PC-3 (cell line): ENCODE measurements at places on chromosomes 7 and 10. TPM values are rescaled to one million over a fixed set of nuclear protein-coding genes. Genes with fewer than 3 reads are reported as not detected.

- no peaks in the 10 kb centered on the region for H3K27me3 ChIP-seq
- 0 out of 2 replicates have a peak, but pooled peaks cover 9% of the 10 kb centered on the region for H3K4me1 ChIP-seq
- no peaks in the 10 kb centered on the region for H3K36me3 ChIP-seq
- DNase-seq = no peak
Observed at GRCh38 chr7:150383710-150384397, 4.7 kb downstream of the ZNF775 start.

- DNase-seq = no peak
- H3K4me3 ChIP-seq = no peak overlapping the region
- no peak overlapping the region for H3K27ac ChIP-seq
- peaks cover 22% of the 10 kb centered on the region for H3K27me3 ChIP-seq
- no peaks in the 10 kb centered on the region for H3K36me3 ChIP-seq
Observed at GRCh38 chr7:101060992-101061391, 24.3 kb upstream of the TRIM56 start.

DNA sequence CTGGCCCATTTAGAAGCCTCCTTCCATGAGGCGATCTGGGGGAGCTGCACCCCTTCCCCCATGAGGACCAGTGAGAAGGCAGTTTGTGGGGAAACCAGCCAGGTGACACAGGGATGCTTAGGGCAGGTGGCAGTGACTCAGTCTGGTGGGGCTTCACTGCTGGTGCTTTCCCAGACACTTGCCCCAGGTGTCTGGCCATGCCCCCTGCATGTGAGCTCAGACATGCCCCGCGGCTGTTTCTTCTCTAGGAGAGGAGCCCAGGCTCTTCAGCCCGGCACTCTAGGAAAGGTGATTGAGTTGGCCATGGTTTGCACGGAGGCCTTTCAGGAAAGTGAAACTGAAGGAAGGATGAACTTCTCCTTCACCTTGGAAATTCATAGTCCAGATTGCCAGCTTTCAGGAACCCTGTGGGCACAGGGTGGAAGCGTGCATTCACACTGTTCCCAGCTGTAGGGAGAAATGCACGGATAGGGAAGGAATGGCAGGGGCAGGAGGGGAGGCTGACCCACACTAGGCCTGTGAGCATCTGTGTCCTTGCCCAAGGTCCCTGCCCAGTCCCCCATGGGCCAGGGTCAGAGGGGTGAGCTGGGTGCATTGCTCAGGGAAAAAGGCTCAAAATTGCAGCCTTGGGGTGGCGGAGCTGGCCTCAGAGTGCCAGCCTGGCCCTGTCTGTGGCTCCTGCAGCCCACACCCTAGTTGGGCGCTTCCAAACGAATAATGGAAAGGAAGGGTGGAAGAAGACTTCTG is 359.1 kb downstream of the GLRX3 start:
- no peaks in the 10 kb centered on the region for H3K27me3 ChIP-seq
- H3K4me1 ChIP-seq = no peaks in the 10 kb centered on the region
- H3K4me3 ChIP-seq = no peak overlapping the region
- no peak for DNase-seq
- no peak overlapping the region for H3K27ac ChIP-seq

DNA sequence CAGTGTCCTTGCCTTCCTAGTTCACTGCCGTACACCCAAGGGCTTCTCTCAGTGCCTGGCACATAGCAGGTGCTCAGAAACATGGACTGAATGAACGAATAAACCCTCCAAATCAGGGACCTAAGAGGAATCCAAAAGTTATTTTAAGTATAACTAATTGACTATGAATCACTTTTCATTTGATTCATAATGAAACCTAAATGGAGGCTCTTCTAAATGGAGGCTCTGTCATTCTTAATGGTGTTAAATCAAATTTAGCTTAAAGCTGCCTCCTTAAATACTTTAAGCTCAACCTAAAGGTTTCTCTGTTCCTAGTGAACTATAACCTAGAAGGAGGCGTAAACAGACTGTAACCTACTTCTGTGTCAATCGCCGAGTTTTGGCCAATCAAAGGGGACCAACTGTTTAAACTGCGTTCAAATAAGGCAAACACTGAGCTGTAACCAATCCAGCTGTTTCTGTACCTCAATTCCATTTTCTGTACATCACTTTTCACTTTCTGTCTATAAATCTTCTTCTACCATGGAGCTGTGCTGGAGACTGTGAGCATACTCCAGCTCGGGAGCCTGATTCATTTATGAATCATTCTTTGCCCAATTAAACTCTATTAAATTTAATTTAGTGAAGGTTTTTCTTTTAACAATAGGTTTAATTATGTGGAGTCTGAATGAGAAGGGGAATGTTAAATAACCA is 11.0 kb downstream of the PYROXD2 start:
- no peaks in the 10 kb centered on the region for H3K27me3 ChIP-seq
- H3K4me3 ChIP-seq = peak overlapping the region; percentile 50
- peak overlapping the region; percentile 97 for H3K27ac ChIP-seq
- H3K36me3 ChIP-seq = no peaks in the 10 kb centered on the region
- peak; percentile 70 for DNase-seq

Gene CCL26
- total RNA-seq = 7.1 and 8.2 TPM in 2 replicates

DNA sequence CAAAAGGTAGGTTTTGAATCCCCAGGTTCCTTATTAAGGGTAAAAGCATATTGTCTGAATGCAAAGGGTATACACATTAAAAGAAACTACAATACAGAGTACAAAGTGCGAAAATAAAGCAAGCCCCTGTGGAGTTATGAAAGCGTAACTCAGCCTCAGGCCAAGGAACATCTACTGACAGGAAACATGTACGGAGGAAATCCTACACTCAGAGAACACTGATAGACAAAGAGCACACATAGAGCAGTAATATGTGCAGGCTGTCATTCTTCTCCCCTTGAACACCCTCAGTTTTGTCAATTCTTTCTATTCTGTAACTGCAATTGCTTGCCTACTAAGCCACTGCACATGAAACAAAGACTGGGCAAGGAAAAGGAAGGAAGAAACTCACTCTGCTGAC is 150.2 kb downstream of the DGKB start:
- H3K27me3 ChIP-seq = no peaks in the 10 kb centered on the region
- peaks cover 34% of the 10 kb centered on the region for H3K4me1 ChIP-seq
- no peak overlapping the region for H3K4me3 ChIP-seq
- no peak overlapping the region for H3K27ac ChIP-seq

Gene CLRN3
- not detected in 2 replicates for total RNA-seq

DNA sequence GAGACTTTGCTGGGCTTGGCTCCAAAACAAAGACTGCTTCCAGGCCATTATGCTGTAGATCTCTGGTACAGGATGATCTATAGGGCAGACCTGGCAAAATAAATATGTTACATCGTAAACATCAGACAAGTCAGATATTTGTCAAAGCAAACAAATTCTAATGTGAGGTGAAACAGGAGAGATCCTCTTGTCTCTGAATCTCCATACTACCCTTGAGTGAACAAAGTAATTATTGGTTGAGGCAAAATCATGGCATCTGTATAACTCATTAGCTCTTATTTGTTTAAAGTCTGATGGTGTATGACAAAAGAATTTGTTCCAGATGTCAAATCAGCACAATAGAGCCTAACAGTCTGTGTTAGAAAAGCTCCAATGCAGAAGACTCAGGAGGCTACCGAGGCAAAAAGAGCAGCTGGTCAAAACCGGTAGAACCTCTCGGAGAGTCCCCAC is 1291.5 kb downstream of the TYW1 start:
- no peaks in the 10 kb centered on the region for H3K4me1 ChIP-seq
- no peaks in the 10 kb centered on the region for H3K36me3 ChIP-seq
- DNase-seq = no peak
- H3K27ac ChIP-seq = no peak overlapping the region
- no peaks in the 10 kb centered on the region for H3K27me3 ChIP-seq
- no peak overlapping the region for H3K4me3 ChIP-seq

DNA sequence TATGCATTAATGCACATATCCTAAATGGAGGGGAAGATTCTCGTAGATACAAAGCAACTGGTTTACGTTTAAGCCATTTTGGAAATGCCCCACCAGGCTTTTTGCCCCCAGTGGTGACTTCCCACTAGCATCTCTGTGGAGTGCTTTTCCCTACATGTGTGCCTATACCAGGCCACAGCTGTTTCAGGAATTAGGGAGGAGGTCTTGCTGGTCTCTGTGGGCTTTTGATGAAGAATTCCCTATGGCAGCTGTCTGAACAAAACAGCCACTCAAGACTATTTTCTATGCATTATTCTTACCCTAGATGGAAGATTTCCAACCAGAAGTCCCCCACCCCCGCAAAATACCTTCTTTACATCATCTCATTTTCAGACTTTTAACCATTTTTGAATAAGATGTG is 52.0 kb upstream of the NMT2 start:
- no peak overlapping the region for H3K4me3 ChIP-seq
- H3K4me1 ChIP-seq = no peaks in the 10 kb centered on the region
- H3K27ac ChIP-seq = no peak overlapping the region
- H3K36me3 ChIP-seq = no peaks in the 10 kb centered on the region

GRCh38 chr7:150923196-150923595 is 54.9 kb downstream of the KCNH2 start:
- DNase-seq = peak; percentile 9
- H3K27me3 ChIP-seq = peaks cover 61% of the 10 kb centered on the region
- no peak overlapping the region for H3K27ac ChIP-seq

DNA sequence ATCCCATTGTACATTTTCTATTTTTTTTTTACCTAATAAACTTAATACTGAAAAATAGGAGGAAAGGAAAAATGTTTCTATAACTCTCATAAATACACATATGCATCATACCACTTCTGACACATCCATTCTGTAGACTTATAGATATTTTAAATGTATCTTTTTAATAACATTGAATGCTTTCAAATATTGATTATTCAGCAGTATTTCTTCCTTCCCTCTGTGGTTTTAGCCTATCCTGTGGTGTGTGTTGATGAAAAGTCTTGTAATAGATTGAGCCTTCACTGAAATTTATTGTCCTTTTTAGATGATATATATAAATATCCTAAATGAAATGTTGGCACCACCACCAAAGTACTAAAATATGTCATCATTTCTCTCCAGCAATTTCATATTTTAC is 218.1 kb downstream of the TSPAN12 start:
- H3K27ac ChIP-seq = no peak overlapping the region
- 0 out of 2 replicates have a peak, but pooled peaks cover 3% of the 10 kb centered on the region for H3K27me3 ChIP-seq
- no peak for DNase-seq

GRCh38 chr7:117679120-117679519 is 194.1 kb downstream of the CTTNBP2 start:
- H3K4me1 ChIP-seq = no peaks in the 10 kb centered on the region; the same call in 1 of the 2 replicates
- H3K36me3 ChIP-seq = no peaks in the 10 kb centered on the region
- no peak for DNase-seq
- no peak overlapping the region for H3K27ac ChIP-seq

Gene UCN3
- total RNA-seq = not detected in 2 replicates

- no peak for DNase-seq
- H3K36me3 ChIP-seq = no peaks in the 10 kb centered on the region
- no peaks in the 10 kb centered on the region for H3K27me3 ChIP-seq
- peaks cover 11% of the 10 kb centered on the region; the same call in 1 of the 2 replicates for H3K4me1 ChIP-seq
- H3K4me3 ChIP-seq = no peak overlapping the region
Observed at GRCh38 chr7:28328822-28329660, 83.3 kb upstream of the CREB5 start.

DNA sequence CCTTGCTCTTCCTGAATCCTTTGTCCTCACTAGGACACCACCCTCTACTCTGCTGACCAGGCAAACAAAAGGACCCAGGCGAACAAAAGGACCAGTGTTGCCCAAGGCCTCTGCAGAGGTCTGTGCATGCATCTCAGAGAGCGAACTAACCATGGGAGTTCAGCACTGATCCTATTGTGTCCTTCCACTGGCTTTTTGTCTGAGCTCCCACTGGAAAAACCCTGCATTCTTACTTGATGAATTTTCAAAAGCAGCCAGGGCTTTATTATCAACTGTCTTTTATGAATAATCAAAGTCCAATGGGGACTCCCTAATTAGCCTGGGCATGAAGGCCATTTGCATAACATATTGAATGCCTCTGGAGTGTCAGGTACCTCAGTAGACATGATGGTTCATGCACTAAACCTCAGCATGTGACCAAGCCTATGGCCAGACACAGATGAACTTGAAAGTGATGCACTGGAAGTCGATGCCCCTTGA is 140.6 kb downstream of the KCNMA1 start:
- no peaks in the 10 kb centered on the region for H3K27me3 ChIP-seq
- peaks cover 18% of the 10 kb centered on the region for H3K4me1 ChIP-seq
- H3K4me3 ChIP-seq = no peak overlapping the region
- H3K27ac ChIP-seq = no peak overlapping the region

Gene ADAM8
- total RNA-seq = 113 and 147 TPM in 2 replicates

DNA sequence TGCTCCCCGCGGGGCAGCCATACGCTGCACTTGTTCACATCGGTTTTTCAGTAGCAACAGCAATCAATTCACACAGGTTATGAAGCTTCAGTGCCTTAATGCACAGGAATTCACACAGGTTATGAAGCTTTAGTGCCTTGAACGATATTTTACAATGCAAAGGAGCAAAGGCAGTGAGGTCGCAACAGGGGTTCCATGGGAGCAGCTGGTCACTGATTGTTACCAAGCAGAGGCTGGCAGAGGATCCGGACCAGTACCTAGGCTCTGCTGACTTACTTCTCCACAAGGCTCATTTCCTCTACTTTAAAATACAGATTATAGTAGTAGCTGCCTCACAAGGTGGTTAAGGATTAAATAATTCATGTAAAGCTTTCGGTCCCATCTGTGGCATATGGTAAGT is 95.2 kb upstream of the ODAD2 start:
- no peak overlapping the region for H3K4me3 ChIP-seq
- H3K4me1 ChIP-seq = peaks cover 14% of the 10 kb centered on the region
- no peaks in the 10 kb centered on the region for H3K27me3 ChIP-seq
- no peak overlapping the region for H3K27ac ChIP-seq

- H3K27me3 ChIP-seq = no peaks in the 10 kb centered on the region
- H3K4me3 ChIP-seq = no peak overlapping the region
- H3K27ac ChIP-seq = no peak overlapping the region
- peaks cover 35% of the 10 kb centered on the region for H3K4me1 ChIP-seq
- DNase-seq = no peak
Observed at GRCh38 chr10:77400033-77400432, 237.6 kb downstream of the KCNMA1 start.

Gene KLF14
- not detected in 2 replicates for total RNA-seq

DNA sequence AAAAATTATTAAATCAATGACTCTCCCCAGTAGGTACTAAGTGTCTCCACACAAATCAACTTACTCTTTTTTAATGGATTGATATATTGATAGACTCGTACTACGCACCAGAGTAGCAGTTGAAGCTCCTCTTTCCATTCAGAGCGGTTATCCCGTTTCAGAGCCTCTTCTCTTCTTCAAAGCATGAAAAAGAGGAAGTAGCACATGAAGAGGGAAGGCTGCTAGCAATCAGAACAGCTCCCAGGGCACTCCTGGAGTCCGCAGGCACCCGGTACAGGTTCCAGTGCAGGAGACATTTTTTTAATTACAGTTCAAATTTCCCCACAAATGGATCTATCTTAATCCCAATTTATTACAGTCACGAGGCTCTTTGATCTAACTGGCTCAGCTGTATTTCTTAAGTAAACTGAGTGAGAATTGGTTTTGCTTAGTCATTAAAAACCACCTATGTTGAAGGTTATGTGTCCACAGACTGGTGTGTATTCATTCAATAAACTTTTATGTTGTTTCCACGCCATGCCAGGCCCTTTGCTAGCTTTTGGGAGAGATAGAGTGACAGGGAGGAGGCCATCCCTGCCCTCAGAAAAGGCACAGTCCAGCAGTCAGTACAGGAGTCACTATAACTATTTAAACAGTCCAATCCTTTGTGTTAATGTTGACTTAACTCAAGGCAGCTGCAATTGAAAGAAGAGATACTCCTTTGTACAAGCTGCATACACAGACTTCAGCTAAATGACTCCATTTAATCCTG is 32.1 kb upstream of the CALN1 start:
- DNase-seq = no peak
- H3K36me3 ChIP-seq = no peaks in the 10 kb centered on the region
- no peak overlapping the region for H3K4me3 ChIP-seq
- no peaks in the 10 kb centered on the region for H3K4me1 ChIP-seq
- H3K27ac ChIP-seq = no peak overlapping the region
